ENCODE measurements at places on chromosomes 6 and 20.

DNA sequence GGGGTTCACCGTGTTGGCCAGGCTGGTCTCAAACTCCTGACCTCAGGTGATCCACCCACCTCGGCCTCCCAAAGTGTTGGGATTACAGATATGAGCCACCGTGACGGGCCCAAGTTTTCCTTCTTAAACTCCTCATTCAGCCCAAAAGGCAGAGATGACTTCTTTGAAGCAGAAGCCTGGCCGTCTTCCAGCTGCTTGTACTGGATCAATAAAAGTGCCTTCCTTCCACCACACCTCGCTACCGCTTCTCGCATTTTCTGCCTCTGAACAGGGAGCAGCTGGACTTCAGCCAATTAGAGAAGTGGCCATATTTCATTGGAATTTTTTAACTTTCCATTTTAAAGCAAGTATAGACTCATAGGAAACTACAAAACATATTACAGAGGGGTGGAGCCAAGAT, 241.1 kb downstream of the PREX1 start:
- no peak for DNase-seq

DNA sequence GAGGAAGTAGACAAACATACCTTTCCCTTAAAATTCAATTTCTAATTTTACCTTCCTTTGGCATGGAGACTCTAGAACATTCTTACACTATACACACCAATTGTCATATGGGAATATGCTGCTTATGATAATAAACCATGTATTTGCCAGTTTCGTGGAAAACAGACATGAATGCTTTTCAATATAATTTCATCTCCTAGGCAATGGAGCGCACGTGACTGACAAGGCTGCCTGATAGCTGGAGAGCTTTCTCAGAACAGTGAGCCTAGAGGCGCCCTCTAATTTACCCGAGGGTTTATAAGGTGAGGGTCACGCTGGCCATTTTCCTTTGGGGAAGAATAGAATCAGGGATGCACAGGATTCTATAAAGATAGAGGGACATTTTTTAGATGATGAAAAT, 56.5 kb downstream of the PRR18 start:
- no peak for DNase-seq

GRCh38 chr20:33431797-33432381, 11.7 kb downstream of the SNTA1 start:
- no peak for DNase-seq

DNA sequence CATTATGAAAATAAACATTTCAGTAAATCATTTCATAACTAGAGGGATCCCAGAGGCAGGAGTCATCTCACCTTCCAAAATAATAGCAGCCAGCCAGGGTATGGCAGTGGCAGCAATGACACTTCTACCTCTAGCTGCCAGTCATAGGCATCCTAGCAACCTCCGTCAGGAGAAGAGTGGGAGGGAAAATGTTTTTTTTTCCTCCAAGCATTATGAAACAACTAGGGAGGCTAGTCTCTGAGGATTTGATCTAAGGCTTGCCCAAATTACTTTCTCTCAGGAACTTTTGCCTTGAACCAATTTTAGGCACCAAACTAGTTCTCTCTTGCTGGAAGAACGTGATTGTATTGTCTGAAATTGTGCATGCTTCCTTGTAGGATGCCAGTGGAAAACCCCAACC, 208.7 kb upstream of the PREP start:
- no peak for DNase-seq

DNA sequence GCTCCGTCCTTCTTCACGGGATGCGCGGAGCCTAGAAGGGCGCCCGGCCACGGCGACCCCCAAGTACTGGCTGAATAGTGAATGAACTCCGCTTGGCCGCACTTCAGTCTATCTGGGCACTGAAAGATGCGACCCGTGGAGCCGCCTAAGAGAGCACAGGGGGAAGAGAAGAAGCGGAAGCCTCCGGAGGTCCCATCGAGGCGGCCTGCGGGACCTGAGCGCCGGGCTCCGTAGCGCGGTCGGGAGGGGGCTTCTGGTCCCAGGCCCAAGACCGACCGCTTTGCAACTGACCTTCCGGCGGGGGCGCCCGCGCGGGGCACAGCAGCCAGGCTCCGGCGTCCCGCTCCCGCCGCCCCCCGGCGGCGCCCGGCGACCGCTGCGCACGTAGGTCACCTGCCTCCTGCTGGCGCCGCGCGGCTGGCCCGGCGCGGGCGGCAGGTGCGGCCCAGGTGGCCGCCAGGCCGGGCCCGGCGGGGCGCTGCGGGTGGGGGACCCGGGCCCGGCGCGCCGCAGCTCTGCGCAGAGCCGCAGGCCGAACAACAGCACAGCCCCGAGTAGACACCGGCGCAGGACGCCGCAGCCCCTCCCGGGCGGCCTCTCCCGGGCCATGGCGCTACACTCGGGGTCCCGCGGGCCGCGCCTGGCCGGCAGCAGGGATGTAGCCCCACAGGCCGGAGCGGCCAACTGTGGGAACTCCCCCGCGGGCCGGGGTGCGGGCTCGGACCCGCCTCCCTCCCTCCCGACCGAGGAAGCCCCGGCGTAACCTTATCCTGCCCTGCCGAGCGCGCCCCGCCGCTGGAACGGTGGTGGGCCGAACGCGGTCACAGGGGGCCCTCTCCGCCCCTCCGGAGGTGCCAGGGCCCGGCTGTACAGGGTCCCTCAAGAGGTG, at the start of gene METTL24:
Gene METTL24 (minus strand): TSS at position 686 of the 889 bp plus-strand sequence. CDS start 77 bp downstream, at position 609.
- peak; percentile 39 for DNase-seq

DNA sequence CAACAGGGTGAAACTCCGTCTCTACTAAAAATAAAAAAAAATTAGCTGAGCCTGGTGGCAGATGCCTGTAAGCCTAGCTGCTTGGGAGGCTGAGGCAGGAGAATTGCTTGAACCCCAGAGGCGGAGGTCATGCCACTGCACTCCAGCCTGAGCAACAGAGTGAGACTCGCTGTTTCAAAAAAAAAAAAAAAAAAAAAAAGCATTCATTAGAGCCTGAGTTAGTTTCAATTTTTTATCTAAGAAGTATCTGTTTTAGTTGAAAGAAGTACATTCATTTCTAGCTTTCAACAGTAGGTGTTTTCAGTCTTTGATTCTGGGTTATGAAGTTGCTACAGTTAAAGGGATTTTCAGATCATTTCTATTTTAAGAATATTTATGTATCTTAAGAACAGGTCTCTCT, 42.2 kb downstream of the ZNF292 start:
- DNase-seq = no peak

- DNase-seq = no peak
These were observed 10.7 kb upstream of the CLPSL2 start for GRCh38 chr6:35765739-35766138.

- no peak for DNase-seq
These were observed 47.8 kb upstream of the IMPG1 start for GRCh38 chr6:76120302-76120701.

DNA sequence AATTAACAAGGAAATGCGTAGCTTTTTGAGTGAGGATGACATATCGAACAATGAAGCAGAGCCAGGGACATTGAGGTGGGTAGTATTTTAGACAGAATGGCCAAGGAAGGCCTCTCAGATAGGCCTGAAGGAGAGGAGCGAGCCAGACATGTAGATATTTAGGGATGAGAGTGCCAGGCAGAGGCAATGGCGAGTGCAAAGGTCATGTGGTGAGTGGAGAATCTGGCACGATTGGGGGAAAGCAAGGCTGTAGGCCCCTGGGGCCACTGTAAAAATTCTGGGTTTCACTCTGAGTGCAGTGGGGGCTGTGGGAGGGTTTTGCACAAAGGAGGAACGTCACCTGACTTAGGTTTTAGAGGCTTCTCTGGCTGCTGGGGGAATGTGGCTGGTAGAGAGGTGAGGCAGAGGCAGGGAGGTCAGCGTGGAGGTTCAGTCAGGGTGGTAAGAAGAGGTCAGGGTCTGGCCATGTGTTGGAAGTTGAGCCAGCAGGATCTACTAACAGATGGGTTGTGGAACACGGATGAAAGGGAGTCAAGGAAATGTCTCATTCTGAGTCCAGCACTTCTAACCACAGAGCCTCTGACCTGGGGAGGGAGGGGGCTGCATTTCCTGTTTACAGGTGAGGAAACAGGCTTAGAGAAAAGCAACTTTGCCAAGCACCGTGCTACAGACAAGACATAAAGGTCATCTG, 11.3 kb downstream of the SIRPA start:
- DNase-seq = no peak

GRCh38 chr6:168433898-168434297, 7.1 kb upstream of the SMOC2 start:
- no peak for DNase-seq

GRCh38 chr20:35122756-35123405, 24.3 kb downstream of the EDEM2 start:
- DNase-seq = no peak

DNA sequence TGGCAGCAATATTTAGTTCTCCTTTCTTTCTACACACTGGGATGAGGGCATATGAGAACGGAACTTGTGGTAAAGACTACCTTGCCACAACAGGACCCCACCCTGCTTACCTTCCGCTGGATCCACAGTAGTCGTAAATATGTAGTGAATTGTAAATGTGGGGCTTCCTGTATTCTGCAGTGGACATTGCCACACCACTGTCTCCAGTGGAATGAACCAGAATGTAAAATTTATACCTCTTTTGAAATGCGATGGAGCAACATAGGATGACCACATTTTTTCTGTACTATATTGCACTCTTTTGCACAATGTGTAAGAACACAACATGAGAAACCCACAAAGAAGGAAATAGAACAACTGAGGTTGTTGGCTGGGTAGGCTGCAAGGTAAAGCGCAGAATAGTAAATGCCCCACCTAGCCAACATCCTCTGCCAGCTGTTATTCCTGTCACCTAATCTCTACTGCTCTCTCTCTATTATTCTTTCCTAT, 16.1 kb upstream of the RIPOR2 start:
- no peak for DNase-seq

- DNase-seq = no peak
These were observed 47.2 kb upstream of the FAM50B start for GRCh38 chr6:3801960-3802359.

GRCh38 chr20:48236000-48236970, 451.0 kb upstream of the SULF2 start:
- no peak for DNase-seq

DNA sequence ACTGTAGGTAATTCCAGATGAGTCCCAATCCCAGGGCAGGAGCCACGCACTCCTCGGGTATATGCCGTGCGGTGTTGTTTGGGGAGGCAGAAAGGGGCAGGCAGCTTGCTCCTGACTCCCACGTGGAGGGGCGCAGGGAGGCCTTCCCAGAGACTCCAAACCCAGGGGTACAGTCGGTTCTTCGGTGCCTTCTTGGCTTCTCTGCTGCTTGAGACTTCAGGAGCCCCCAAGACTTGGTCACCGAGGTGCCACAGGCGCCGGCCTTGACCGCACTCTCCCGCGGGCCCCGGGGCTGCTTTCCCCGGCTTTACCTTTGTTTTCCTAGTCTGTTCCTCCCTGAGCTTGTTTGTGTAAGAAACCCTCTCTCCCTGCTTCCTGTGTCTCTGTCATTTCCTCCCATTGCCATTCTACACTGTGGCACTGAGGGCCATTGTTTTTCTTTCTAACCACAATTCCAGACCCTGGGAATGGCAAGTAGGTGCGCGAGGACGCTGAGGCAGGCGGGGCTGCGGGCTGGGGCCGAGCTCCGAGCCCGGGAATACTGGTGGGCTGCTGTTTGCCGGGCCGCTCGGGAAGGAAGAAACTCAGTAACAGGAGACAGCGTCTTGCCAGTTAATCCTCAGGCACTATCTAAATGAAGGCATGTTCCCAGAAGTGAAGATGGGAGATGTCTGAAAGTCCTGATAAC, 215.6 kb upstream of the HEY2 start:
- no peak for DNase-seq

DNA sequence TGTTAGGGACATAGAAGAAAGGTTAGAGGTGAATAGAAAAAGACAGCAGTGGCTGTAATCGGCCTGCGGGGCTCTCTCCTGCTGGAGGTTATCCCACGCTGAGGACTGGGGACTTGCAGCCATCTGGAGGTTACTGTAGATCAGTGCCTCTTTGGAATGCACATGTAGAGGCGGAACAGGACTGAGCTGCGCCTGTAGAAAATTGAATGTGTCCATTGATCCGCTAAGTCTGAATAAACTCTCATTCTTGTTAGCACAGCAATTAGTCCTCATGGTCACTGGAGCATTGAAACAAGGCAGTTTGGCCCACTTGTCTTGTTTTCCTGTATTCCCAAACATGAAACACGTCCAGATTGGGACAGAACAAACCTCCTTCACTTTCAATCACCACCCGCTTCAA, 46.3 kb upstream of the F13A1 start:
- DNase-seq = peak; percentile 57

- DNase-seq = no peak
These were observed 124.6 kb downstream of the ANKS1A start for GRCh38 chr6:35013701-35014100.

DNA sequence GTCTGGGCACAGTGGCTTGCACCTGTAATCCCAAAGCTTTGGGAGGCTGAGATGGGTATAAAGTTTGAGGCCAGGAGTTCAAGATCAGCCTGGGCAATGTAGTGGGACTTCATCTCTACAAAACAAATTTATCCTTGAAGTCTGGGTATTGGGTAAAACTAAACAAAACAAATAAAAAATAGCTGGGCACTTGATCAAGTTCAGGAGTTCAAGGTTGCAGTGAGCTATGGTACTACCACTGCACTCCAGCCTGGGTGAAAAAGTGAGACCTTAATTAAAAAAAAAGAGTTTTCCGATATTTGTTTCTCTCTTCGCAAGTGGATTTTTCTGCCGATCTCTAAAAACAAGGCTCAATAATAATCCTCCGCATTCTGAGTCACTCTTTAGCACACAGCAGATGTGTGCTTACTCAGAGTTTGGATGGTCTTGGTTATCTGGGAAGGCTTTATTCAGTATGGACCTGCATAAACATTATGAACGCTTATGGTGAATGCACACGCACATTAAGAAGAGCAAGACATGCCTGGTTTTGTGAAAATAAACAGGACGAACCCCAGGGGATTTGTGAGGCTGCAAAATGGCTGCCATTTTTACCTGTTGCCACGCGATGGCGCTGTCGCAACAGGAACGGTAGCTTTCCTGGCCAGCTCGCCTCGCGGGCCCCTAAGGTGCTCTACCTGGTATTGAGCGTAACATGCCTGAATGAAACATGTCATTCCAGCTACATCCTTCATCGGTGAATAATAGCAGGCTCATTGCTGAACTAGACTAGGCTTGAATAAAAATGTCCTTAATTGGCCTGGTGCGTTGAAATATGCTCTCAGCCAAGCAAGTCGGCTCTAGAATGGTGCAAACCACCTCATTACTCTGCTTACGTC, 6.0 kb downstream of the OPN5 start:
- peak; percentile 60 for DNase-seq

GRCh38 chr20:54170026-54170471, 3.7 kb downstream of the CYP24A1 start:
- no peak for DNase-seq

DNA sequence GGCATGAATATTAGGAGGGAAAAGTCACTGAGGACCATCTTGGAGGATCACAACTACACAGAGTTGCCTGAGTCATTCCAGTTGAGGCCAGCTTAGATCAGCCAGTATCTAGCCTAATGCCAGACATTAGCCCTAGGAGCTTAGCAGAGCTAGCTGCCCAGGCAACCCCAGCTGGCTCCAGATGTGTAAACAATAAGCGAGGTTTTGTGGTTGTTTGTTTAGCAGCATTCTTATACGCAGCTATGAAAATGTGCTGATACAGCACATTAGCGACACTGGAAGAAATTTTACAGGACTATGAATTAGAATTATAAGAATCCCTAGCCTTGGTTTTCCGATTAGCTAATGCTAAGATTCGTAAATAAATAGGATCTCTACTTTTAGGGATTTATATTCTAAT, 59.3 kb downstream of the BTBD3 start:
- no peak for DNase-seq
